Activated CD4-positive, alpha-beta T cell treated with anti-CD3 and anti-CD28 coated beads, Interleukin-2, amount 50 U/mL, for 24 hours (primary cell): ENCODE measurements at places on chromosomes 4 and X.

DNA sequence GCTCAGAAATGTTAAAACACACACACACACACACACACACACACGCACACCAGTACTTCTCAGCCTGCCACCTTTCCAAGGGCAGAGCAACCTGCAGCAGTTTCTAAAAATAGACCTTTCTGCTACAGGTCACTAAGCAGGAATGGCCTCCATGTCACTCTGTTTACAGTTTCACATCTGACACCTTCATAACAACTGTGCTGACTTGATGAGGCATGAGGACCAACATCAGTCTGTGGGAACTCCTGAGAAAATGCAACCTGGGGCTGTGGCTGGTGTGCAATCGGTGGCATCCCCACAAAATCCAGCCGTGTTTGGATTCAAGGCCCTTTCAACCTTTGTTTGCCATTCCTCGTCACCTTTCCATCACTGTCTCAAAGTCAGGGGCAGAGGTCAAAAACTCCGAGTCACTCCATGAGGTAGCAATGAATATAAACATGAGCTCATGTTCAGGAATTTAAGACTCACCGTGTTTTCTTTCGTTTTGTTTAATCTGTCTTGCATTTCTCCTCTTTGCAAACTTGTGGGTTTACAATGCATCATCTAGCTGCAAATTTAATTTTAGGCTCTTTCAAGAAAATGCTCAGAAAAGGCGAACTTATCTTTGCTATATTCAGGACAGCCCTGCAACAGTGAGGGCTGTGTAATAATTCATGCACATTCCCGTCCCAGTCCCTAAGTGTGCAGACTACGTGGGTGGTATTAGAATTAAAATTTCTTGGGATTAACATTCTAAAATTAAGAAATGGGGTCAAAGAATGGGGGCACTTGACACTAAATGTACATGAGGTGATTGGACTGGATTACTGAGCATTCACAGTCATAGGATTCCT lies 135.3 kb downstream of the SHROOM3 start:
- no peak for DNase-seq

DNA sequence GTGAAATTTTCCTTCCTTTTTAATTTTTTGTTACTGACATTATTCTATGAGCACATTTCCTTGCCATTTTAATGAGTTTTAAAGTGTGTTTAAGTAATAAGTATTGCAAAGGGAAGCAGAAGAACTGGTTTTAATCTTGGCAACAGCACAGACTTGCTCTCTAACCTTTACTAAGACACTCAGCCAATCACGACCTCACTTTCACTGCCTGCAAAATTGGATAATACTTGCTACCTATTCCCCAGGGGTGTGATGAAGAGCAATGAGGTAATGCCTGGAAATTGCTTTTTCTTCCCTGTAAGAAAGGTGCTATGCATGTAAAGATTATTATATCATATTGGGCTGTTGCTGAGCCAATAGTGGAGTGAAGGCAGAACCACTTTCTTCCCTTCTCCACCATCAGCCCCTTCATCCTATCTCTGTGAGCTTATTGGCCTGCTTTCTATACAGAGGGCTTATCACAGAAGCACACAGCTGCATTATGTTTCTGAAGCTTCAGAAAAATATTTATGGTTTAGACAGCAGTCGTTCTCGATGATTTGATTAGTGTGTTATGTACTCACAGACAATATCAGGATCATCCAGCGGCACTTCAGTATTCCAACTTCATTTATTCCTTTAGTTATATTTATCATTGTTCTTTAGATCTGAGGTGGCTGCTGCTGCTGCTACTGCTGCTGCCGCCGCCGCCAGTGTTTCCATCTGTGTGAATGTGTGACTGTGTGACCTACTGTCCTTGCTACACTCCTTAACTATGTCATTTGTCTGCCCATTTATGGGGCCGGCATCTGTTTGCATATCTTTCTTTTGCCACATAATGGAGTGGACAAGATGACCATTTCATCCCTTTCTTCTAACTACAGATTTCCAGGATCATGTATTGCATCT lies 255.1 kb downstream of the C4orf33 start:
- no peak for DNase-seq

DNA sequence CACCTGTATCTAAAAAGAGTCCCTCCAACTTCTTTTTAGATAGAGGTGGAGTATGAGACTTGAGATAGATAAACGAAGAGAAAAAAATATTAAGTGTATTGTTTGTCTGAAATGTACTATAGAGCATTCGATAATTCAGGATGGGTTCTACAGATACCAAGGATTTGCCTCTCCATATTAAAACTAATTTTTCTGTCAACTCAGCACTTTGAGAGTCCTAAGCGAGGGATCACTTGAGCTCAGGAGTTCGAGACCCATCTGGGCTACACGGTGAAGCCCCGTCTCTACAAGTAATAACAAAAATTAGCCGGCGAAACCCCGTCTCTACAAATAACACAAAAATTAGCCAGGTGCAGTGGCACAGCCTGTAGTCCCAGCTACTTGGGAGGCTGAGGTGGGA lies 1.5 kb downstream of the DNAAF6 start:
- DNase-seq, result no peak

DNA sequence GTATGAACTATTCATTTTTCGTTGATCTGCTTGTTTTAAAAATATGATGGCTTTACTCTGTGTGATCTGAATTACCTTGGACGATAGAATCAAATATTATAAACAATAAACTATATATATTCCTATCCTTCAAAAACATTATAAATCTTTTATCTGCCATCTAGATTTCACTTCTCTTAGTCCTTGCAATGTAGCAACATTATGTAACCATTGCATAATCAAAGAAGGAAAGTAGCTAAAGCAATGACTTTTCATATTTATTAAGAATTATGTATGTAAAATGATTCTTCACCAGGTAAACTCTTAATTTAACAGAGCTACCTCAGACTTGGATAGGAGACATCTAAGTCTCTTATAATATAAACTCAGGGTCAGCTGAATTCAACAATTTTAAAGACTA lies 210.5 kb downstream of the ADAMTS3 start:
- DNase-seq, result no peak

DNA sequence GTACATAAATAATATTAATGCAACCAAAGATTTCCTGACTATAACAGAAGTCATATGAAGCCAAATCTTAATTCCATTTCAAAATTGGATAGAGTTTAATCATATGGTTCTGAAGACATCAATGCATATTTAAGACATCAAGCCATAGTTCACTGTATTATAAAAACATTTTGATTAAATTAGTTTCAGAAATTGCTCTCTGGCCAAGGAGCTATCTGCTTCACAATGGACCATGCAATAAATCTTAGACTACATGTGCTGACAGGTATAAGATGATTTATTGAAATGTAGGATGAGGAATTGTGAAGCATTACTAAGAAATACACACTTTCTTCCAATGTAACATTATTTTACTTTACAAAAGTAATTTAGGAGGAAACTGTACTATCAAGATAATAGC lies 81.6 kb downstream of the MID1 start:
- no peak for DNase-seq

- DNase-seq, result no peak
Measured at GRCh38 chr4:76458825-76459224, 23.8 kb downstream of the SHROOM3 start.

GRCh38 chrX:39855748-39856129 lies 242.0 kb downstream of the BCOR start:
- peak; percentile 79 for DNase-seq

DNA sequence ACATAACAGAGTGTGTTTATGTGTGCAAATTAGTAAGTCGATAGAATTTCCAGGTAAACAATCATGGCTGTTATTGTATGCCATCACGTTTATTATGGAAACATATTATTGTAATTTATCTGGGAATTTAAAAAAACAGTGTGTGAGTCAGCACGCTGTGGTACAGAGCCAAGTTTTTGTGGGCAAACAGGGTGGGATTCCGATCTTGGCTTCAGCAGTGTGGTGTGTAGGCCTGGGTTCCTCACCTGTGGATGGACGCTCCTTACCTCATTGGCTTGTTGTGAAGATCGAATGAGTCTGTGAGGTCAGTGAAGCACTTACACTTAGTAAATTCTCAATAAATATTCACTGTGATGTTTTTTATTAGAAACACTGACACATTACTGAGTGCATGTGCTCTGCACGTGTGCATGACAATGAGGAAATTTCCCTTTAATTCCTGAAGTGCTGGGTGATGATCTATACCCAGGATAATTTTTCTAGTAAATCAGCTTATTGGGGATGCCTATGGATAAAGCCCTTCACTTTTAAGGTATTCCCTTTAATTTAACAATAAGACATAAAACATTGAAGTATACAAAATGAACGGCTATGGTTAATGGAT lies 36.4 kb downstream of the SLIT2 start:
- no peak for DNase-seq

GRCh38 chr4:87461281-87461700 lies 38.9 kb downstream of the NUDT9 start:
- DNase-seq, result no peak

GRCh38 chrX:67523932-67524331 lies 19.9 kb upstream of the AR start:
- no peak for DNase-seq

DNA sequence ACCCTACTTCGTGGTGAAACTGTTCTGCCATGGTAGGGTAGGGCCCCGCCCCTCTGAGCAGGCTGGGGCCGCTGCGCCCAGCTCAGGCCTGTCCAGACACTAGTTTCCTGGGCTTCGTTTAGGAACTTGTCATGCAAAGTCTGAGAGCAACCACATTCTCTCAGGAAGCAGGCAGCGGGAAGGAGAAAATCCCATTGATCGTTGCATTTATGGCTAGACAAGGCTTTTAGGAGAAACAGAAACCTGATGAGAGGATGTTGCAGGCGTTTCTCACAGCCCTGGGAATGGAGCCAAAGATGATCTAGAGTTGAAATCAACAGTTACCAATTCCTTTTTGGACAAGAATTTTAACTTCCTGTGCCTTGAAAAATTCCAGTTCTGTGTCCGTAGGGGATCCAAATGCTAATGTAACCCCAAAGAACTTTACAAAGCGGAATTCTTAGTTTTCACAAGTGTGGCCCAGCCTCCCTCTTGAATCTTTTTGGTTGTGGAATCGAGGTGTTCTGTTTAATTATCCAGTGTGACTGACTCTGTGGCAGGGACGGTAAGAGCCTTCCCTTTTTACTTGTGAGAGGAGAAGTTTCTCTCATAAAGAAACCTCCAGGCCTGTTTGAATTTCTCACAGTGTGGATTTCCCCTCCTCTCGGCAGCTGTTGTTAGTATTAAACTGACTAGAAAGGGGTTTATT lies 4.5 kb upstream of the CXCL9 start:
- DNase-seq, result no peak

- DNase-seq, result no peak
Measured at GRCh38 chr4:80610845-80611677, 275.5 kb downstream of the CFAP299 start.

GRCh38 chrX:14030174-14030530 lies 460 bp upstream of the GEMIN8 start:
- no peak for DNase-seq

DNA sequence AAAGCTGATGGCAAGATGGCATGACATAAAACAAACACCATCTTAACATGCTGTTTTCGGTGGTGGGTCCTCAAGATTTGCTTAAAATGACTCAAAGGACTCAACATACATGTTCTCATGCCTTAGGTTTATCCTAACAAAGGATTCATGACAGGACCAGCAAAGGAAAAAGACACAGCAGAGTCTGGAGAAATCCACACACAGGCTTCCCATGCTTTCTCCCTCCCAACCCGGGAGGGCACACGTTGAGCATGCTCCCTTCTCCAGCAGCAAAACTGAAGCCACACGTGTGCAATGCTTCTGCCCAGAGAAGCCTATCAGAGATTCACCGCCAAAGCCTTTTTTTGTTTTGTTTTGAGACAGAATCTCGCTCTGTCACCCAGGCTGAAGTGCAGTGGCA lies 39.9 kb downstream of the SAT1 start:
- no peak for DNase-seq

- no peak for DNase-seq
Measured at GRCh38 chr4:184805462-184806228, 20.1 kb downstream of the ACSL1 start.

DNA sequence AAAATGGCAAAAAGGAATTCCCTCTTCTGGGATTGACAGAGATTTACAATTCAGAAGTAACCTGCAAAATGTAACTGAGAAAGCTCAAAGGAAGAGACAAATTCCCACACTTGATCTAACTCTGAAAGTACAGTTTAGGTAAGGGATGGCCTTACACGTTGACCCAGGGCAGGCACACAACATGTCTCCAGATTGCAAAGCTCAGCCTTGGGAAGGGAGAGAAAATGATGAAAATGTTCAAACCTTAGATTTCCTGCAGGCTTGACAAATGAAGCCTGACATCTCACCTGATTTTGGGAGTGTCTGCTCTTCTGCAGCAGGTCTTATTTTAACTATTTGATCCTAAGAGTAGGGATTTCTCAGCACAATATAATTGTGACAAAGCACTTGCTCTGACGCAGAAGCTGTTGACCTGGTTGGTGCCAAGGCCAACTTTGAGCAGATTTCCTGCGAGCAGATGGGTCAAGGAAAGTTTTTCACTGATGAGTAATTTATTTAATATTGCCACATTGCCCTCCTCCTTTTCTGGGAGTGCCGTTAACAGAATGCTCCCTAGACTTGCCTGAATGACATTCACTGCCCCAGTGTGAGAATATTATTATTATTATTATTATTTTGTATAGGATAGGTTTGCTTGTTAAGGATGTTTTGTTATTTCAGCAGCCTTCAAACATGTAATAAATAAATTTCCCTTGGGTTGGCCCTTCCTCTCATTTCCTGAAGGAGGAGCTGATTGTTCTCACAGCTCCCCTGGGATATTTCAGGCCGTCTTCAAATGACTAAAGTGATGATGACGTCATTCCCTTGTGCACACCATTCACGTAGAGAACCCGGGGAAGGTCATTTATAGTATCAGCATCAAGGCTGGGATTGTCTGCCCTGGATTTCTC lies 157.1 kb downstream of the VEGFC start:
- DNase-seq, result no peak

GRCh38 chrX:152904151-152905080 lies 6.5 kb downstream of the ZNF185 start:
- peak; percentile 4 for DNase-seq

GRCh38 chr4:107999932-108000539 lies 10.3 kb downstream of the HADH start:
- no peak for DNase-seq

DNA sequence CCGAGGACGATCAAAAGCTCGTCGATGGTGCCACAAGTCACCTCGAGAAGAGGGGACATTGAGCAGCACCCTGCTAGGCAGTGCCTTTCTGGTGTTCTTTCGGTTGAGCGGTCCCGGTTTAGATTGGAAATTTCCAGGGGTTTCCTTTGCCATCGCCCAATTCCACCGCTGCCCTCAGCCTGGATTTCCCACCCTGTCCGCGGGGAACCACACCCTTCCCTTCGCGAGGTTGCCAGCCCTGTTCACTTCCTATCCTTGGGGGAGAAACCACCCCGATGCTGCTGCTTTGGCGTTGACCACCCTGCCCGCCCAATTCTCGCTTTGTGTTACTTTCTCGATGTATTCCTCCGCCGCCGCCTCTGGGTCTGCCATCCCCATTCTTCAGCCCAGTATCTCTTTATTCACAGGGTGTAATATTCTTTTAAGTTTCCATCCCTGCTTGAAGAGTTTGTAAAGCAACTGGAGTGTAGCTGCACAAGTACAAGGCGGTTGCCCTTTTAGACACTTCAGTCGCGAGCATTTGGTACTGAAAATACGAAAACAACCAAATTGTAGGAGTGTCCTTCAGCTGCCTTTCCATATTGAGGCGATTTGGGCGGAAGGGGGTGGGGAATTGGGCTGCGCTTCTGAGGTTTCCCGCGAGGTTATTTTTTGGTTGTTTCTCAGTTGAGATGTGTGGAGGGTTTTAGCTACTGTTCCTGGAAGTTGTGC lies 1.1 kb downstream of the OGT start:
- DNase-seq, result no peak

GRCh38 chr4:121783210-121783609 lies 17.9 kb upstream of the EXOSC9 start:
- no peak for DNase-seq
